ENCODE measurements at places on chromosomes 2 and 18.

DNA sequence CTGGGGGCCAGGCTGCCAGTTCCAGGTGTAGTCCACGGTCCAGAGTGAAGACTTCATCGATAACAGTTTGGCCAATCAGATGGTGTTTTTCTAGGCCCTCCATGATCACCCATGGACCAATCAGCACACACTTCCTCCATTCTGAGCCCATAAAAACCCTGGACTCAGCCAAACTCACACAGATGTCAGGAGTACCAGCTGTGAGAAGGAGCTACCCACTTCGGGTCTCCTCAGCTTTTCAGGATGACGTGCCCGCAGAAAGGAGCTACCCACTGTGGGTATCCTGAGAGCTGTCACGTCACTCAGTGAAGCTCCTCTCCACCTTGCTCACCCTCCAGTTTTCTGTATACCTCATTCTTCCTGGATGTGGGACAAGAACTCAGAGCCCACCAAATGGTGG, 210.0 kb upstream of the RASGRP3 start:
- no peak for DNase-seq

DNA sequence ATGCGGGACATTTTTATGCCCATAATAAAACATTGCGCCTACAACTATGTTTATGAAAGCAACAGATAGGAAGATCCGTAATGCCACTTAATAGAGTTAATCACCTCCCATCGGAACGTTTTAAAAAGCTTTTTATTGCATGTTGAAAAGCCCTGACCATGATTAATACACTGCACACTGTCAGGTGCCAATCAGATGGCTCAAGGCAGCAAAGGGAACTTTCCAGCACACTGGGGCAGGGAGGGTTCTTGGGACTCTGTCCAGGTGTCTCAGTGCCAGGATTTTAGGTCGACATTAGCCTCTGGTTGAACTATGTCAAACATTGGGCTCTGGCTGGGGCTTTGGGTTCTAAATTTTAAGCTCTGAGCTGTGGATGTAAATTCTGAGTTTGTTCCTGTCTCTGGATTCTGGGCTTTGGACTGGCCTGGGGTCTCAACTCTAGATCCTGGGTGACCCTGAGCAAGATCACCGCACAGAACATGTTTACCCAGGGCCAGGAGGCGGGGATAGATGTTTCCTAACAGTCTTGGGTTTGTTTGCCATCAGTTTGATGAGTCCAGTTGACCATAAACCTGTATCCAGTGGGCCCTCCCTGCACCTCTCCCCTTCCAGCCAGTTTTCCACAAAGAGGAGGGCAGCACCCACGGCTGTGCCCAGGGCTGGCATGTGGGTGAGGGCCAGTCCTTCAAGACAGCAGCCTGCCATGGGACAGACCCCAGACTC, 262.7 kb downstream of the ATAD2B start:
- DNase-seq, result no peak

DNA sequence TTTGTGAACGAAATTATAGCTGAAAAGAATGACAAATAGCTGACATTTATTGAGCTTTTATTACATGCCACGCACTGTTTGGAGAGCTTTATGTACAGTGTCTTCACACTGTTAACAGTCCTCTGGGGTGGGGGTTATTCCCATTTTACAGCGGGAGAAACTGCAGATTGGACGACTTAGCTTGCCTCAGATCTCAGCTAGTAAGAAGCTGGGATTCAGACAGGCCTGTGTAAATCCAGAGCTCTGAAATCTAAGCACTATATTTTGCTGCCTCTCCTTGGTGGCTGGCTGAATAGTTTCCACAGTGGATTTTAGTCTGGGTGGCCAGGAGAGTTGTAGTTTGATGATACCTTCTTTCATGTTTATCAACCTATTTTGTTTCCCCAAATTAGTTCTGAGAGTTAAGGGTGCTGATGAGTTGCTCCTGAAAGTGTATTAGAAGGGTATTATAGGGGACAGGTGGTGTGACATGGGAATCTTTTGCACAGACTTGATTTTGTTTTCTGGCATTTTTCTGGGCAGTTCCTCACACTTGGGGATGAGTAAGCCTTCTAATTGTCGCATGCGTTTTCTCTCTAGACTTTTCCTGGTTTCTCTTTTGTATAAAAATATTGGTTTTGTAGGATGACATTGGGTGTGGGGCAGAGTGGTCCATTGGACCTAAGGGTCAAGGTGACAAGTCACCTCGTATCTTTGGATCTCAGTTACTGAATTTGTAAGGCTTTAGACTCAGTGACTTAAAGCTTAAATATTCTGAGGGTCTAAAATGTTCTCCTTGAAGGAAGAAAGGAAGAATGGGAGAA, 1.5 kb downstream of the ACSL3 start:
- DNase-seq, result no peak

- DNase-seq, result no peak
These were observed 386.4 kb upstream of the SLC14A2 start for GRCh38 chr18:45228796-45229388.

DNA sequence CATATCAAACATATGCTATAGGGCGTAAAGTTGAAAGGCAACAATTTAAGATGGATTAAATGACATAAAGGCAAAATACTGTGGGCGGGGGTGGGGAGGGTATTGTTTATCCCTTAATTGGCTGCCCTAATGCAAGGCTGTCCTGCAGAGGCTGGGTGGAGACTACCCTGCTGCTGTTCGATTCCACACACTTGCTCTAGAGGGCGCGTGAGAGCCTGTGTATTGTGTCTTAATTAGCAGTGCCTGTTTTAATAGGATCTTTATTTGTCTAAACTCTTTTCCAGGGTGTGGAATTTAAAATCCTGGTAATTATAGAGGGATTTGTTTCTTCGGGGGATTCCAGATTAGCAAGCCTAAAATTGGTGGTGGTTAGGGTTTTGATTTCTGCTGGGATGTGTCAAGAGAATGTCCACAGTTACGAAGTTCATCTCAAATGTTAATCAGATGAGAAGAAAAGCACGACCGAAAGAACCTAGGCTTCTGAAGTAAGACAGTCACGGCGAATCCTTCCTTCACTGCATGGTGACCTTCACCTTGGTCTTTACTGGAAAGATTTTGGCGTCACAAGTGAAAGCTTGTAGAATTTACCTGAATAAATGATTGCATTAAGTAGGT, 103.5 kb upstream of the MAP3K20 start:
- no peak for DNase-seq

DNA sequence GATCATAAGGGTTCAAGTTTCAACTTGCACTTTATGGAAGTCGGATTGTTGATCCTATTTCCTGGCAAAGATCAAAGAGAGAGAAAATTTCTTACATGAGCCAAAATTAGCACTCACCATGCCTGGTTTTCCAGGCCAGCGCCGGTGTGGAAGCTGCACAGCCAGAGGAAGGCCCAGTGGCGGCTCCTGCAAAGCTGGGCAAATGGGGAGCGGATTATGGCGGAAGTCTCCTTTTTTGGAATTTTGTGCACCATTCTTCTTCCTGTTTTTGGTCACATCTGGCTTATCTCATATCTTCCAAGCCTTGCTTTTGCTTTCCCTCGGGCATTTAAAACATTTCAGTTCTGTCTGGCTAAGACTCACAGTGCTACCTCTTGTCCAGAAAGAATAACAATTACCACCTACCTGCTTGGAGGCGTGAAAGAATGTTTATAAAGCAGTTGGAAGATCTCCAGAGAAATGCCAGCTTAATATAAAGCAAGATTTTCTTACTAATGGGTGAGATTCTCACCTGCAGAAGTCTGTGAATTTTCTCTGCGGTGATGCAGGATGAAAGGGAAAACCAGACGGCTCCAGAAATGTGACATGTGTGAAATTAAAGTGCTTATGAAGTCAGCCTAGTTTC, 94.3 kb downstream of the ASAP2 start:
- DNase-seq, result no peak

GRCh38 chr2:81266106-81266505, 961.6 kb upstream of the LRRTM1 start:
- no peak for DNase-seq

- DNase-seq, result no peak
These were observed 65.8 kb upstream of the HS6ST1 start for GRCh38 chr2:128384446-128384845.

DNA sequence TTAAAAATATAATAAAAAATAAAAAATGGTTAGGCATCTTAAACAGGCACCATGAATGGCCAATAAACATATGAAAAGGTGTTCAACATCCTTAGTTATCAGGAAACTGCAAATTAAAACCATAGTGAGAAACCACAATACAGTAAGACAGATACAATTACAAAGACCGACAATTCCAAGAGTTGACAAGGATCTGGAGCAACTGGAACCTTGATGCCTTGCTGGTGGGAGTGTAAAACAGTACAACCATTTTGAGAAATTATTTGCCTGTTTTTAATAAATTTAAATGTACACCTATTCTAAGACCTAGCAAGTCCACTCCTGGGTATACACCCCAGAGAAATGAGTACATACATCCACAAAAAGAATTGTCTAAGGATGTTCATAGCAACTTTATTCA, 49.1 kb downstream of the NGEF start:
- no peak for DNase-seq

- no peak for DNase-seq
These were observed 33.0 kb upstream of the PTH2R start for GRCh38 chr2:208373460-208374089.

DNA sequence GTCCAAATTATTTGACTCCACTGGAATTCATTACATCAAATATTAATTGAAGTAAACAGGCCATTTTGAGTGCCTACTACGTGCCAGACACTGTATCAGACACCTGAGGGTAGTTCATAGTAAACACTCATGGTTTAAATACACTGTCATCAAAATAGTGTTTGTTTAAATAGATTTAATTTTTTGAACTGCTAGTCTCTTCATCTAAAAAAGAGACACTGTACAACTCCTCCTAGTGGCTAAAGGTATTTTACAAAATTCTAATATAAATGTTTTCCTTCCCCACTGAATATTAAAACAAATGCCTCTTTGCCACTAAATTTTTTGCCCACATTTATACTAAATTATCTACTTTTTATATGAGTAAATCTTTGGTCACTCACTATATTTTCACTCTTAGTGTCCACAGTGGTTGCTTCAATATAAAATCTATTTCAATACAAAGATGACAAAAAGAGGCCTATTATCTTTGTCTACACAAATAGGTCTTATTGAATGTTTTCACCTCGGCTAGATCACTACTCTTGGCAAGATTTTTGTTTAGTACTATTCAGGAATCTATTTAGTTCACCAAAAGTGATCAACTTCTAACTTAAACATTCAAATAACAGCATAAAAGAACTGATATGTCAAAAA, 122.1 kb downstream of the TMEM247 start:
- DNase-seq, result no peak

DNA sequence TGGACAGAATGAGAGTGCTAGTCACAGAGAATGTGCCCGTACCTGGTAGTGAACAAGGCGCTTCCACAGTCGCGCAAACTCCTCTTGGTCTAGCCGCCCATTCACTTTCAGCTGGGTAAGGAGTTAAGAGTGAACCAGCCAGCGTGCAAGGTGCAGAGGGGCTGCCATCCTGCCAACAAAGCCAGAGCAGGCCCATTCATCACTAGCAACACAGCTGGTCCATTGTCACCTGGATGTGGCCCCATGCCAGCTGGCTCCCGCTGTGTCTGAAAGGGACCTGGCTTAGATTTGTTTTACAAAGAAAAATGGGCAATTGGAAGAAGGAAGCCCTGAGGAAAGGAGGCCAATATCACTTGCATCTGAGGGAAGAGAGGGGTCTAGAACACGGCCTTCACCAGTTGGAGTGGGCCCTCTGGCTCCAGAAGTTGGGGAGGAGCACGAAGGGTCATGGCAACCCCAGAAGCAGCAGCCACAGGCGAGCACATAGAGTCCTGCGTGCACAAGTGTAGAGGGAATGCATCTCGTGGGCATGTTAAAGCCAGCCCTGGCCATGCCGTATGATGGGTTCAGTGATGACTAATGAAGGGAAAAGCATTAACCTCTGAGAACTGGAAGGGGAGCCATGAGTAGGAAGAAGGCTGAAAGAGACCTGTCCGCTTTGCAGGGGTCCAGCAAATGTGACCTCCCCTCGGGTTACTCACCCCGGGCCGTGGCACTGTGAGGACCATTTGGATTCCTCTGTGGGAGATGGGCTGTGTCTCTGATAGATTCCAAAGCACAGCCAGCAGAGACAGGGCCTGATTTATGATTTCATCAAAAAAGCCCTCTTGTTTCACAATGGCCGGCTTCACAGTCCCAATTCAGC, 70.6 kb downstream of the CAPN13 start:
- DNase-seq, result no peak

- DNase-seq, result no peak
These were observed 123.5 kb upstream of the BOD1L2 start for GRCh38 chr18:57023275-57023882.

- no peak for DNase-seq
These were observed 64.2 kb downstream of the RBMS1 start for GRCh38 chr2:160429248-160430000.

- DNase-seq, result no peak
These were observed 62.5 kb downstream of the RHOB start for GRCh38 chr2:20509301-20509769.

DNA sequence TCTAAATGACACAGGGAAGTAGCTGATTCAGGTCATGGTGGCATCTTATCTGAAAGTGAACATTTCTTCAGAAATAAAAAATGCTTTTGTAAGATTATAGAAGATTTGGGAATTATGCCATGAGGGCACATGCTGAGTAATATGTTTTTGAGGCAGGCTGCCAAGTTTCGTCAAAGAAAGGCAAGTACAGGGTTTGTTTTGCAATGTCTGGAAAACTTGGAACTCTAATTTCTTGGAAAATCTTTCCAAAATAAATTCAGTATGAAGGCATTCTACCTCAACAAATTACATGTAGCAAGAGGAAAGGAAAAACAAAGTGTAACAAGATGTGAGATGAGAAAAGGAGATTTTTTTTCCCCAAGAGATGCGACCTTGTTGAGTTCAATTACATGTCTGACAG, 167.7 kb downstream of the PLCL1 start:
- DNase-seq, result no peak
